ENCODE measurements at places on chromosomes 12 and 14.

- DNase-seq: peak; percentile 78
These were observed 19.0 kb upstream of the RNASE12 start for GRCh38 chr14:20610002-20610765.

- no peak for DNase-seq
These were observed 29.7 kb downstream of the RAD9B start for GRCh38 chr12:110531741-110532333.

GRCh38 chr14:79597566-79597965, 613.7 kb downstream of the DIO2 start:
- no peak for DNase-seq

DNA sequence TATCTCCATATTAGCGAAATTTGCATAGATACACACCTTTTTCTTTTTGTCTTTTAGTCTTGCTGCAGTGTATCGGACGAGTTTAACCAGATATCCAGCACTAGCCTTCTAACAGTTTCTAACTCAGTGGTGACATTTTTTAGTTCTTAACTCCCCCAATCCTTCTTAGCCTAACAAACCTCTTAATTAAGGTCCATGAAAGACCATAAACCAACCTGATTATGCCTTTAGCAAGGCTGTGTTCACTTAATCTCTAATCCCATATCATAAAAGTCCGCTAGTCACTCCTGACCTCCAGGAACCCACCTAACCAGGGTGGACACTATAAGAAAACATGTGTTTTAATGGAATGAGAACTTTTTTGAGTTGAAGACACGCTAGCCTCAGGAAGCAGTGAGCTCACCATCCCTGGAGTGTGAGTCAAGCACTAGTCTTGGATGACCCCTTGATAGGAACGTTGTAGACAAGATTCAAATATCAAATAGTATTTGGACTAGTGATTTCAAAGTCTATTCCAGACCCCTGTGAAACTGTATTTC, 9.5 kb downstream of the CDKN1B start:
- DNase-seq: no peak

- DNase-seq: peak; percentile 75
These were observed 8.6 kb downstream of the TC2N start for GRCh38 chr14:91858536-91859275.

- DNase-seq: no peak
These were observed 1.4 kb upstream of the ARID2 start for GRCh38 chr12:45727980-45728629.

- no peak for DNase-seq
These were observed 179.2 kb upstream of the DCN start for GRCh38 chr12:91361864-91362263.

- DNase-seq: no peak
These were observed 24.7 kb upstream of the NPFF start for GRCh38 chr12:53532021-53532420.

GRCh38 chr12:2588345-2588744, 206.4 kb upstream of the FKBP4 start:
- DNase-seq: no peak

DNA sequence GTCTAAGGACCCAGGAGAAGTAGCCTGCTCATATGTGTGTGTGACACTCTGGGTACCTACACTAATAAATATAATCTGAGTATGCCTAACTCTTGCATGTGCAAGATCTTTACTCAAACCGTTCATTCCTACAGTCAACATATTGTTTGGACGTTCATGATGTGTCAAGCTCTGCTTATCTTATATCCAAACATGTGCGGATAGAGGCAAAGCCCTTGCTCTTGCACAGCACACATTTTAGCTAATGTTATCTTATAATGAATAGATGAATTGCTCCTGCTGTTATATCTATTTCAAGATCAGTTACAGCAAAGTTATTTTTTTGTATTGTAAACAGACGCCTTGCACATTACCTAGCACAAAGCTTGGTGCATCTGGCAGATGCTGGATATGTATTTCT, 228.4 kb upstream of the FLRT2 start:
- DNase-seq: no peak

GRCh38 chr12:13307143-13307816, 110.8 kb downstream of the EMP1 start:
- DNase-seq: no peak

- DNase-seq: no peak
These were observed 363.4 kb upstream of the PDE3A start for GRCh38 chr12:20004952-20005351.

DNA sequence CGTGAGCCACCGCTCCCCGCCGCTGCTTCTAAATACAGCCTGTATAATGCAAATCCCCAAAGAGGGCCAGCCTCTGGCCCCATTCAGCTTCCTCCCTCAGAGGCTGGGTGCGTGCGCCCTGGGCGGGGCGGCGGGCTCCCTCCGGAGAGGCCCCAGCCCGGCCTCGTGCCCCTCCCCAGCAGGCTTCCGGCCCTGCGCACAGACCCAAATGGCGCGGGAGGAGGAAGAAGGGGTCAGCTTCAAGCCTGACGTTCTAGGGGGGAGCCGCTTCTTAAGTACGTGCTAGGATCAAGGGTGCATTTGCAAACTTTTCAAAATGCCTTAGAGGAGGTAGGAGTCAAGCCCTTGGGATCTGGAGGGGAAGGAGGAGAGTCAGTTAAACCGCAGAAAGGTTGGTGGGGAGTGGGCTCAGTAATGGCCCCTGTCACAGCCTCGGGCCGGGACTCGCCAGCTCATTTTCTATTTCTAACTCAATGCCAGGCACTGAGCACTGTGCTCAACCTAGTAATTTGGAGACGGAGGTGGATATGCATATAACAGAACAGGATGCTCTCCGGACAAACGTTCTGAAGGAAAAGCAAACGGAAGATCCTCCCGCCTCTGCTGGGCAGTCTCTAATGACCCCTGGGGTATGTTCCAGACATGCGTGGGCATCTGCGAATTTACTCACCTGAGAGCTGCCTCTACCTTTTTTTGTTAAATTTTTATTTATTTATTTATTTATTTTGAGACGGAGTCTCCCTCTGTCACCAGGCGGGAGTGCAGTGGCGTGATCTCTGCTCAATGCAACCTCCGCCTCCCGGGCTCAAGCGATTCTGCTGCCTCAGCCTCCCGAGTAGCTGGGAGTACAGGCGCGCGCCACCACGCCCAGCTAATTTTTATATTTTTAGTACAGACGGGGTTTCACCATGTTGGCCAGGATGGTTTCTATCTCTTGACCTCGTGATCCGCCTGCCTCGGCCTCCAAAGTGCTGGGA, 32.3 kb downstream of the NINJ2 start:
- DNase-seq: peak; percentile 91

GRCh38 chr14:23181946-23182345, 1.5 kb downstream of the SLC7A8 start:
- DNase-seq: no peak

GRCh38 chr14:73381380-73382013, 76.8 kb downstream of the NUMB start:
- no peak for DNase-seq

- DNase-seq: no peak
These were observed 48.9 kb downstream of the SMOC1 start for GRCh38 chr14:69928111-69928523.

DNA sequence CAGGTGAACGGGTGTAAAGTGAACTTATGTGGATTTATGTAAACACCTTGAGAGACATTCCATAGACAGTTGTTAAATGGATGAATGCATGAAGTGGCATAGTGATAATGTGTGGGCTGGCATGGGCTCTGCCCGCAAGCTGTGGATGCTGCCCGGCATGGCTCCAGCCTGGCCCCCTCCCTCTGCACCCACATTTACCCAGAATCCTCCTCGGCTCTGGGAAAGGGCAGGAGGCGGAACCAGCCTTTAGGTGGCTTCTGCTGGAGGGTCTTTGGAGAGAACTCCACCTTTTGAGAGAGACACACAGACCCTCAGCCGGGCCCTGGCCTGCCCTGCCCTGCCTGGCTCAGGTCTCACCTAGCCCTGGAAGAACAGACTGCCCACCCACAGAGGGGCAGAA, 18.7 kb downstream of the RASAL1 start:
- DNase-seq: no peak

DNA sequence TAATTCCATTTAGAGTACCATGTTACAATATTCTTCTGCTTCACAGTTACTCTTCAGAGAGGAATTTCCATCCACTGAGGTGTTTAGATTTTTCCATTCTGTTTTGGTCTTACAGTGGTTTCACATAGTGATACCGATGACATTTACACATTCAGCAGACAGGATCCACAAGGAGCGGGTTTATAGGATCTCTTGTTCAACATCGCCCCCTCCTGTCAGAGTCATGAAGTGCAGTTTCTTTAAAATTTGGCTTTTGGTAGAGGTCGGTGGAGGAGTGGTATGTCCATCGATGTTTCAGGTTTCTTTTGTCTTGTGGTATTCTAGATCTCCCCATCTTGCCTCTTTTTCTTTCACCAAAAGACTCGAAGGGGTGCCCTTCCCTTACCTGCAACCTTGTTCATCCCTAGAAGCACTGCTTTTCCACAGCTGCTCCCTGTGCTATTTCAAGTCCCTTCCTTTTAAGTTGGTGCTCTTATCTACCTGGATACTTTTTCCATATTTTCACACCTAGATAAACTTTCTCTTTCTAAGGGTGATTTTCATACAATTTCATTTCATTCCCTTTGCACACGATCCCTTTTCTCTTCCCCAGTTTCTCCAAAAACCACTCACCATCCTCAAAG, 181.3 kb downstream of the ITPR2 start:
- no peak for DNase-seq

DNA sequence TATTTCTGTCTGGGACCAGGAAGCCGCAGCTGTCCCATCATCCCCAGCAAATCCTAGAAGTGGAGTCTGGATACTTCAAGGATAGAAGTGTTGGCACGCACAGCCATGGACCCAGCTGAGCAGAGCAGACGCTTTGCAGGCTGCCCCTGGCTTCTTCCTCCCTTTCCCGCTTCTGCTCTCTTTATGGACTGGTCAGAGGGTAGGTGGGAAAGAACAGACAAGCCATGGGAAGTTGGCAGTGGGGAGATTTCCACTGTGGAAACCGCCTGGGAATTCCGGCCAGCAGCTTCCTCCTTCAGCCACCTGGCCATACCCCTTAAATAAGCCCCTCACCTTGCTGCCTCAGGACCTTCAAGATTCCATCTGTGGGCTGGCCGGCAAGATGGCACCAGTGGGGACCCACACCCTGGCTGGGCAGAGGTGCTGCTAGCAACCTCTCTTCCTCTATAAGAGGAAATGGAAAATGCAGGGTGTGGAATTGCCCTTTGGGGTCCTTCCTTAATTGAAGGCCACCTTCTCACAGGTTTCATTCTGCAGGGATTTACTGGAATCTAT, 20.6 kb downstream of the OTUB2 start:
- no peak for DNase-seq

- no peak for DNase-seq
These were observed 33.7 kb upstream of the SGPP1 start for GRCh38 chr14:63761351-63762117.

- no peak for DNase-seq
These were observed 6.3 kb downstream of the GPHN start for GRCh38 chr14:66514213-66514612.

DNA sequence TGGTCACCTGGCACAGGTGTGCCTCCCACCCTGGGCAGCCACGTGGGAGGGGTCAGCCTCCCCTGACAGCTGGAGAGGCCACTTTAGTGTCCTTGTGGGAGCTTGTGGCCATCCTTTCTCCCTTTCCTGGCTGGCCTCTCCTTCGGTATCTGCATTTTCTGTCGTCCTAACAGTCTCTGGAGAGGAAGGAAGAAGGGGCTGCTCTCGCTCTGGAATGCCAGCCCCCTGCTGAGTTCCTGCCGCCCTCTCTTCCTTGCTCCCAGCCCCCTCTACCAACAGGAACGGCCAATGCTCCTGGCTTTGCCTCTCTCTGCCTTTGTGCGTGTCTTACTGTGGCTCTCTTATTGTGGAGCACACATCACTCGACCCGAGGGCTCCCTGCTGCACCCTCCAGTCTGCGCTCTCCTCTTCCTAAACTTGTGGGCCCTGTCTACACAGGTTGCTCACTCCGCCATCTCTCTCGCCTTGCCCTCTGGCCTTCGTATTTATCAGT, 70.8 kb downstream of the FBXL14 start:
- DNase-seq: no peak

DNA sequence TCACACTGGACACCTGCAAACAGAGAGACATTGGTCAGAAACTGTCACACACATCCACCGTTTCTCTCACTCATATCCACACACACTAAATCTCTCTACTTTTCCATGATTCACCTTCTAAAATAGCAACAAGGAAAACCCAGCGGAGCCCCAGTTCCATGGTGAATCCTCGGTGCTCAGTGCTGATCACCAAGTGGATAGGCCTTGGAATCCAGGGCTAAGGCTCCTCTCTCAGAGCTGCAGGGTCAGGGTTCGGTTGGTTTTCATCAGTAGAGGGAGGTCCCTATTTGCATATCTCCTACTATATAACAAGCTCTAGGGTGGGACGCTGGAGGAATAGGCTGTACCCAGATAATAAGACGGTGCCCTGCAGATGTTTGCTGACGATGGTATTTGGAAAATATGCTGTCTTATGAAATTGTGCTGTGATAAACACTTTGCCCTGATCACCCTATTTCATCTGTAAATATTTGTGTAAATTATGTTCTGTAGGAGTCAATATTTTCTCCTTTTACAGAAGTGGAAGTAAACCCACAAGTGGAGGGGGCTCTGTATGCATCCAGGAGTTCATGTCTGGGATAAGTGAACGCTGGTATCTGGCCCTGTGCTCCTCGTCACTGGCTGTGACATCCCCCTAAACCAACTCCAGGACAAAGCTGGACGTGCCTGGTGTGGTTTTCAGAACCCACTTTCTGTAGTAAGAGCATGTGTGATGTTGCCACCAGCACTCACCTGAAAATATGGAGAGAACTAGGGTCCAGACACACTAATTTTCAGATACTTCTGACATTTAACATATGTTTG, 709.2 kb downstream of the TMEM121 start:
- no peak for DNase-seq

- peak; percentile 86 for DNase-seq
These were observed 231.9 kb downstream of the C12orf75 start for GRCh38 chr12:105562199-105562971.

- peak; percentile 67 for DNase-seq
These were observed 1.0 kb upstream of the GPX2 start for GRCh38 chr14:64943556-64943955.

DNA sequence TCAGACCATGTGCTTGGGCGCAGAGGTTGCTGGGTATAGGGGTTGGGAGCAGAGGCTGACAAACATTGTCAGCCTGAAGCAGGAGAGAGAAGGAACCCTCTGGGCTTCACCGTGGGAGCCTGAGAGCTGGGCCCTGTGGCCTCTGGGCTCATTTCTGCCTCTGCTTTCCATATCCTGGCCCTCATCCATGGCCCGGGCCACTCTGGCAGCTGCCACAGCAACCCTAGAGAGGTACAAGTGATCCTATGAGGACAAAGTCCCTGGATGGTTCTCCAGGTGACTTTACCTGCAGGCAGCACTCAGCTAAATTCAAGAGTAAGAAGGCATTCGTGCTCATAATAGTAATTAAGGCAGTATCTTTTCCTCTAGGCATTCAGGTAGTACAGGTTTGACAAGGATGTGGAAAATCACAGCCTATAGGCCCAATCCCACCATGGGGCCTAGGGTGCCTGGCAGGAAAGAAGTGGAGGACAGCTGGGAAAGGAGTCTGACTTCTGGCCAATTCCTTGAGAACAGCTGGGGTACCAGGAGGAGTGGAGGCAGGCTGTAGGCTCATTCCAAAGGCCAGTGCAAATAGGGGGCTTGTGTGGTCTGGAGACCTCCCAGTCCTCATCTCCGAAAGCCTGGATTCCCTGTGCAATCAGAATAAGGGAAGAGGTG, 3.6 kb upstream of the TTC7B start:
- no peak for DNase-seq

- DNase-seq: peak; percentile 68
These were observed 11.2 kb downstream of the NUAK1 start for GRCh38 chr12:106127338-106128126.

- no peak for DNase-seq
These were observed 62.1 kb upstream of the GALNT9 start for GRCh38 chr12:132391326-132392041.

- DNase-seq: peak; percentile 17
These were observed 55.1 kb upstream of the BCL11B start for GRCh38 chr14:99327050-99327449.
